ENCODE measurements at places on chromosomes 3 and 15.

- peak; percentile 61 for DNase-seq
Measured at GRCh38 chr3:9473496-9474065, 76.2 kb downstream of the SETD5 start.

- DNase-seq = peak; percentile 26
Measured at GRCh38 chr3:192514081-192514753, 213.1 kb downstream of the FGF12 start.

DNA sequence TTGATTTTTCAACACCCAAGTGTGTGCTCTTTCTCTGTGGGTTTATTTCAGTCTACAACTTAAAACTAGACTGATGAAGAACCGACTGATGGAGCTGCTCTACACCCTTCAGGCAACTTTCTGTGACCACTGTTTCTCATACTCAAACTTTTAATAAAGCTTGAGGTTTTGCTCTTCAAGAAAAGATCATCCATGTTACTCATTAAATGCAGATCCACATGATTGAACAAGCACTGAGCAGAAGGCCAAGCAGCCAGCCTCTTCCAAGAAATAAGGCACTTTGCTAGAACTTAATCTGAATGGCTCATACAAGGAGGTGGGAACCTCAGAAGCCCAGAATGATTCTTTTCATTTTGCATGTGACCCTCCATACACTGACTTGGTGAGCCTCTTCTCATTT, 8.7 kb downstream of the SLC27A2 start:
- DNase-seq = no peak

DNA sequence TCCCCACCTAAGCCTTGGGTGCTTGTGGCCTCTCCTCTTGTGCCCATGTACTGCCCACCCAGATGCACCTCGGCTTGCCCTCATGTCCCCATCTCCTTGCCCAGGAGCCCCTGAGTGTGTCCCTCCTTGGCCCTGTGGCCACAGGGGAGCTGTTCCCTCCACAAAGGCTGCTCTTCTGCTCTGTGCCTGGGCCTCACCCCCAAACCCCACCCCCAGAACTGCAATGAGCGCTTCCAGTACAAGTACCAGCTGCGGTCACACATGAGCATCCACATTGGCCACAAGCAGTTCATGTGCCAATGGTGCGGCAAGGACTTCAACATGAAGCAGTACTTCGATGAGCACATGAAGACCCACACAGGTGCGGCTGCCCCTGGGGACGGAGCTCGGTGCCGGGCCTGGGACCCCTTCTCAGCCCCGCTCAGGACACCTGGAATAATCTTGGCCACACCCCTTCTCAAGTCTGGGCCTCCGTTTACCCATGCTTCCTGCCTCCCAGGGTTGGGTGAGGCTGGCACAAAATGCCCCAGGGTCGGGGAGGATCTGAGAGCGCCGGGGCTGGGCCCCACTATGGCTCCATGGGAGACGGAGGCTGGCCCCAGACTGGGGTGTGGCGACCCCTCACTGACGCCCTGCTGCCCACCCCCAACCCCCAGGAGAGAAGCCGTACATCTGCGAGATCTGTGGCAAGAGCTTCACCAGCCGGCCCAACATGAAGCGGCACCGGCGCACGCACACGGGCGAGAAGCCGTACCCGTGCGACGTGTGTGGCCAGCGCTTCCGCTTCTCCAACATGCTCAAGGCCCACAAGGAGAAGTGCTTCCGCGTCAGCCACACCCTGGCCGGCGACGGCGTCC, 10.3 kb downstream of the ZBTB47 start:
- no peak for DNase-seq

- DNase-seq = no peak
Measured at GRCh38 chr3:8581373-8581772, 63.2 kb downstream of the SSUH2 start.

GRCh38 chr3:65995030-65995429, 43.7 kb downstream of the MAGI1 start:
- peak; percentile 36 for DNase-seq

- DNase-seq = no peak
Measured at GRCh38 chr3:145290010-145290409, 871.0 kb downstream of the PLOD2 start.

GRCh38 chr3:192641919-192642318, 85.4 kb downstream of the FGF12 start:
- no peak for DNase-seq

GRCh38 chr3:159472611-159473010, 516.0 kb upstream of the IL12A start:
- no peak for DNase-seq

DNA sequence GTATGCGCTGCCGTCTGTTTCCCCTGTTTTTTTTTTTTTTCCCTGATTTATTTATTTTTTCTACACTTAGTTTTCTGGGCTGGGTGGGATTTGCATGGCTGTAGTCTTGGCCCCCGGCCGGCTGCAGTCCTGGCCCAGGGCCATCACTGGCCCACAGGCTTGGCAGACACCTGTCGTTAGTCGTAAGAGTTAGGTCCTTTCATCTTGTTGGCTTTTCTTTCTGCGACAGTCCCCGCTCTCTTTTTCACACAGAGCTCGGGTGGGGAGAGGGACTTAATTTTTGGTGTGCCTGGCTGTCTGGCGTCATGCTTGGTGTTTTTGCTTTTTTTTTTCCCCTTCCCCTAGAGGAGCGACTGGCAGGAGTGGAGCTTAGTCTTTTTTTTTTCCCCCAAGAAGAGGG, 183.4 kb downstream of the KLF13 start:
- DNase-seq = no peak

GRCh38 chr3:108589998-108590323, 439 bp downstream of the DZIP3 start:
- no peak for DNase-seq

- no peak for DNase-seq
Measured at GRCh38 chr3:178159691-178160220, 376.5 kb upstream of the KCNMB2 start.

DNA sequence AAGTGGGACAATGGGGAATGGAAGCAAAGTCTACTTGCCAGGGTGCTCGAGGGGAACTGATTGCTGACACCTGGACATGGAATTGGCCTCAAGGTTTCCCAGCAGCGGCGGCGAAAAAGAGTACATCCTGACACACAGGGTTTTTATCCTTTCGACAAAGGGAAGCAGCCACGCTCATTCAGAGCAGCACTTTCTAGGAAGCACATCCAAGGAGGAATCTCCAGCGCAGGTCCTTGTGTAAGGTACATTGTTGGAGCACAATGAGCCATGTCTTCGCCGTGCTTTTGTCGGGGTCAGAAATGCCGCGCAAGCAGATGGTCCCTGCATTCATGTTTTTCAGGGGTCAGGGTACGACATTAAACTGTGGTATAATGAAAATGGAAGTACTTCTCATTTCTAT, 16.8 kb downstream of the CACNA1D start:
- no peak for DNase-seq

DNA sequence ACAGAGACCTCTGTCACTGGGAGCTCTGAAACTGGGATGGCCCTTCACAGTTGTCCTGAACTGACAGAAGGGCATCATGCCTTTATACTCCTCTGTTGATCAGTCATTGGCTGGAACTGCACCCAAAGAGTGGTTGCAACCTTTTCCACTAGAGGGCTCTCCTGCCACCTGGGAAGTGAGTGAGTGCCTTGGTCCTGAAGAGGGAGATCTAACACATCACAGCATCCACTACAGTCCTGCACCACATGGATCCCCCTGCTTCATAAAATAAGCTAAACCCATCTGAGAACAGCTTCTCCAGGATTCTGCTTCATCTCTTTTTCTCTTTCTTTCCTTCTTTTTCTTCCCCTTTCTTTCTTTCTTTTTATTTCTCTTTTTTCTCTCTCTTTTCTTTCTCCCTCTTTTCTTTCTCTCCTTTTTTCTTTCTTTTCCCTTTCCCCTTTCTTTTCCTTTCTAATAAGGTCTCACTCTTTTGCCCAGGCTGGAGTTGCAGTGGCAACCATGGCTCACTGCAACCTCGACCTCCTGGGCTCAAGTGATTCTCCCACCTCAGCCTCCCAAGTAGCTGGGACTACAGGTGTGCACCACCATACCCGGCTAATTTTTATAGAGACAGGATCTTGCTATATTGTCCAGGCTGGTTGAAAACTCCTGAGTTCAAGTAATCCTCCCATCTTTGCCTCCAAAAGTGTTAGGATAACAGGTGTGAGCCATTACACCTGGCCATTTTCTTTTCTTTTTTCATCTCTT, 42.8 kb upstream of the RAF1 start:
- peak; percentile 75 for DNase-seq

DNA sequence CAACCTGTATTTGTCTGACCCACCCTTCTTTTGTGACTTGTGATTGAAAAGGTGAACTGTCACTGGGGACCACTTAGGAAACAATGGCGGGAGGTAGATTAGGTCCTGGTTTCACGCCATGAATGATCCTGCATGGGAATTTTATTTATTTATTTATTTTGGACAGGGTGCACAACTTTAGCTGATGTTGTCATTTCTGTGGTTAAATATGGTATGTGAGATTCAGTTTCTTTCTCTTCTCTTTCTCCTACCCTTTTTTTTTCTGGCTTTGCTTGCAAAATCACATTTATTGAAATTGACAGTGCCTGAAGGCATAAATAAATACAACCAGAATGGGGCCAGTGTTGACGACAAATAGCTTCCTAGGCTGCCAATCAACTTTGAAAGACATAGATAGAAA, 18.0 kb upstream of the HTR3E start:
- DNase-seq = peak; percentile 6

DNA sequence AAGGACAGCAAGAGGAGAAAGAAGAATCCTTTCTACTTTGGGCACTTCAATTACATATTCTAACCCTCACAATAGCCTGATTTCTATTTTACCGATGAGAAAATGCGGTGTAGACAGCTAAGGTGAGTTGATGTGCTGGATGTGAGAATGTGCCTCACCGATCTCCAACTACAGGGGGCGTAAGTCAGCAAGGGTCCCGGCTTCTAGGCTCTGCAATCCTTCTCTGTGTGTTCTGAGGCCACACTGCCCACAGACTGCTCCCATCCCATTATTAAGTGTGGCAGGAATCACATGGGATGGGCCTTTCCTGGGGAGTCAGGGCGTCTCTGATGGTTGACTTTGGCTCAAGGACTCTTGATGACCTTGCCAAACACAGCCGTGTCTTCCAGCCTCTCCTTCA, 23.6 kb upstream of the RPL35A start:
- DNase-seq = no peak

- peak; percentile 52 for DNase-seq
Measured at GRCh38 chr3:115659253-115660220, 36.2 kb downstream of the GAP43 start.

GRCh38 chr3:151864423-151865101, 8.9 kb upstream of the SUCNR1 start:
- DNase-seq = peak; percentile 79

DNA sequence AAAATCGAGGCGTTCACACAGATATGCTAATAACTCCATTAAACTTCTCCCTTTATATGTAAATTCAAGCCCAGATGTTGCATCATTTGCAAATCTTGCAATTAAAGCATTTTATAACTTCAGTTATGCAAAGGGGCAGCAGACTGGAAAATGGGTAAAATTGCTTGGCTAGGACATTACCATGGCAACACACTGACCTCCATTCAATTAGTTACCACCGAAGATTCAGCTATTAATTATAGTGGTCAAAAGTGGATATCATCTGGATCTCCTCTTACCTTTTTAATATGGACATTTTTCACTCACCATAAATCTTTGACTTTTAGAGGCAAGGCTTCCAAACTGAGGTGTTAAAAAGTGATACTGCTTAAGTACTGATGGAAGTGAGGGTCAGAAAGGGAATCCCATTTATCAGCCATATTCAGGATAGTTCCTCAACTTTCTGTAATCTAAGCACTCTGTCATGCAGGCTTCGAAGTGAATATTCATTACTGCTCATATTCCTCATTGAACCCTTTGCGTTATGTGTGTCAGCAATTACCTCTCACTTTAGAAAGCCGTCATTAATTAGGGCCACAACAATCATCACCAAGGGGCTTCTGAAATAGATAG, 386.2 kb upstream of the ROBO2 start:
- DNase-seq = no peak

DNA sequence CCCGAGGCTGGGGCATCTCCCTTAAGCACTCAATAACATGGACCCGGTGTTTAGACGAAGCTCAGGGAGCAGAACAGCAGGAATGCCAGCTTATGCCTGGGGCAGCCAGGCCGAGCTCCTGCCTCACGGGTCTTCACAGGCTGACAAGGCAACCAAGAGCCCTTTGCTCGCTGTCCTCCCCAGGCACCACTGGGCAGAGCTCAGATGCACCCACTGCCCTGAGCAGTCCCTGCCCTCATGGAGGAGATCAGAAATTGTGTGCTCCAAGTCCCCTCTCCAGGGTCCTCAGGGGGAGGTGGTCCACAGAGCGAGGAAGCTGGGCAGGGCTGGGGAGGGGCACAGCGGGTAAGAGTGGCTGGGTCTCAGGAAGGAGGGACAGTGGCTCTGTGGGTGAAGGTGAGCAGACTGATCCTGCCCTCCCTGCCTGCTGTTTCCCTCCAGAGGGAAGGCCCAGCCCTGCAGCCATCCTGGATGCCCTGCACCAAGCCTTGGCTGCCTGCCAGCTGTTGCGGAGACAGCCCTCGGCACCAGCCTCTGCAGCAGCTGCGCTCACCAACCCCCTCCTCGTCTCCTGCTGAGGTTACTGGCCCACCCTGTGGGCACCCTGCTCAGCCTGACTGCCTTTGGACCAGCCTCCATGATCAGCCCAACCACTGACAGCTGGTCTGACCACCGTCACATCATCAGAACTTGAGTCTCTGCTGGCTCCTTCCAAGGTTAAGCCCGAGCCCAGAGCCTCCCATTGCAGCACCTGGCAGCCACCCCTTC, 21.1 kb upstream of the GP9 start:
- DNase-seq = no peak

DNA sequence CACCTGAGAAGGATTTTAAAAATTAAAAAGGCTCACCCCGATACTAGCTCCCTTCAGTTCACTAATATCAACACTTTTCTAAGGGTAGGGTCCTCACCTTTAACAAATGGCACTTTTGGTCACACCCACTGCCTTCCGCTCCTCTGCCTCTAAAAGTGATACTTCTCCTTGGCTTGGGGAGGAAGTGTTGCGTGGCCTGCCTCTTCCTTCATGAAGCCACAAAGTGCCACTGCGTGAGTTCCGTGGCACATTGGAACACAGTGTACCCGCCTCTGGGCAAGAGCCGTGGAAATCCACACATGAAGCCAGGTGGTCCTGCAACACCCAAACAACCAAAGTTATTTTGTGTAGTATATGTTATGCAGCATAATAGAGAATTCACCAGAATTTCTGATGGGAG, 3.9 kb downstream of the B4GALT4 start:
- no peak for DNase-seq

DNA sequence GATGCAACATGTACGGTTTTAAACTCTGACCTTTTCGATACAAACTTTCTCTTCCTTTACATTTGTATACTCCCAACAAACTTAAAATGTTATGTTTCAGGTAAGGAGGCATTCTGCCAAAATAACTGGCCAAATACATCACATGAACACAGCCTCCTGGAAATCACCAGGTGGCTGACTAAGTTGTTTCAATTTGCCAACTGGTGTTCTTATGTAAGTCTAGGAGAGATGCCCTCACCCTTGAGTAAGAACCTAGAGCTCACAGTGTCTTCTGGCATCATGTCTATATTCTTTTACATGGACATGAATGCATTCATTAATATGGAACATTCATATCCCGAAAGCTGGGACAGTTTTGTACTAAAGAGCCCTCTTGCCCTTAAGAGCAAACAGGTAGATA, 341.1 kb upstream of the NR2F2 start:
- no peak for DNase-seq

Measured in fibroblast of upper back skin (primary cell).